ENCODE measurements at places on chromosomes 4 and X. TPM values are rescaled to one million over a fixed set of nuclear protein-coding genes. Genes with fewer than 3 reads are reported as not detected.
A peak's percentile ranks its signal among the peaks of the same experiment; 100 is the strongest.

- peak within 1 kb of the TSS; percentile 53 for H3K4me3 ChIP-seq
- DNase-seq, result peak; percentile 19
- H3K36me3 ChIP-seq, result no peaks in the 10 kb centered on the region
- H3K27ac ChIP-seq, result no peak within 1 kb of the TSS
- no peaks in the 10 kb centered on the region for H3K27me3 ChIP-seq
- H3K4me1 ChIP-seq, result no peaks in the 10 kb centered on the region
Observed at GRCh38 chr4:117084866-117085701, at the start of gene TRAM1L1. Gene TRAM1L1, minus strand, starts transcription at chr4:117085576. Its CDS starts 183 bp downstream, at chr4:117085393.

GRCh38 chrX:51922561-51922960 lies 29.1 kb downstream of the MAGED1 start:
- H3K36me3 ChIP-seq, result no peaks in the 10 kb centered on the region
- DNase-seq, result no peak
- no peaks in the 10 kb centered on the region for H3K27me3 ChIP-seq

DNA sequence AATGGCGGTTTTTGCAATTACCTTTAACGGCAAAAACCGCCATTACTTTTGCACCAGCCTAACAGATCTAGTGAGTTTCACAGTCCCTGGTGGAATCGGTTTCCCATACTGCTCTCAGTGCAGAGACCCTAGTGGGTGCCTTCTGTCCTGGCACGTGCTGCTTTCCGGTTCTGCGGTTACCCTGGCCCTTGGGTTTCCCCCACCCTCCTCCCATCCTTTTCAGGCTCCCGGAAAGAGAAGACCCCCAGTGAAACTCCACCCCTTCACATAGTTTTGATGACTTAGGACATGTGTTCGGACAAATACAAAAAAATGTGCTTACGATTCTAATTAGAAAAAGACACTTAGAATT lies 36.9 kb downstream of the NLGN3 start:
- DNase-seq, result peak; percentile 22
- peak overlapping the region; percentile 26 for H3K4me3 ChIP-seq
- H3K27me3 ChIP-seq, result no peaks in the 10 kb centered on the region
- no peaks in the 10 kb centered on the region for H3K36me3 ChIP-seq
- H3K27ac ChIP-seq, result peak overlapping the region; percentile 77

DNA sequence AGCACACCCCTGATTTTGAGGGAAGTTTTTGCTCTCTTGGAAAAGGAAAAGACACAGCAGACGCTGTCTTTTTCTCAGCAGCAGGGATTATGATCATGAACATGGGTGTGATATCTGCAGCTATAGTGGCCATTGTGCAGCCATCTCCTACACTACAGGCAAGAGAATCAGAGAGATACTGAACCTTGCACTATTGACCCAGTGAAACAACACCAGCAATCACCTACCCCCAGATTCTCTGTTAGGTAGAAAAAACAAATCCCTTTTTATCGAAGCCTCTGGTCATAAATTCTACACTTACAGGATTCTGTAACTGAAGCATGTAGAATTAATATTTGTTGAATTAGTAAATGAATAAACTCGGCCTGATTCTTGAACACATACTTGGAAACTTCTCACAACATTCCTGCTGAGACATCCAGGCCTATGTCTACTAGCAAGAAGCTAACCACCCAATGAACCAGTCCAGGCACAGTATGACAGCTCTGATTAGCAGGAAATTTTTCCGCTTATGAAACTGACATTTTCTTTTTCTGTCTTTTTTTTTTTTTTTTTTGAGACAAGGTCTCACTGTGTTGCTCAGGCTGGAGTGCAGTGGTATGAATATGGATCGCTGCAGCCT lies 5.0 kb upstream of the AFAP1 start:
- no peaks in the 10 kb centered on the region for H3K4me1 ChIP-seq
- no peaks in the 10 kb centered on the region for H3K27me3 ChIP-seq
- H3K4me3 ChIP-seq, result no peak overlapping the region
- no peak for DNase-seq

DNA sequence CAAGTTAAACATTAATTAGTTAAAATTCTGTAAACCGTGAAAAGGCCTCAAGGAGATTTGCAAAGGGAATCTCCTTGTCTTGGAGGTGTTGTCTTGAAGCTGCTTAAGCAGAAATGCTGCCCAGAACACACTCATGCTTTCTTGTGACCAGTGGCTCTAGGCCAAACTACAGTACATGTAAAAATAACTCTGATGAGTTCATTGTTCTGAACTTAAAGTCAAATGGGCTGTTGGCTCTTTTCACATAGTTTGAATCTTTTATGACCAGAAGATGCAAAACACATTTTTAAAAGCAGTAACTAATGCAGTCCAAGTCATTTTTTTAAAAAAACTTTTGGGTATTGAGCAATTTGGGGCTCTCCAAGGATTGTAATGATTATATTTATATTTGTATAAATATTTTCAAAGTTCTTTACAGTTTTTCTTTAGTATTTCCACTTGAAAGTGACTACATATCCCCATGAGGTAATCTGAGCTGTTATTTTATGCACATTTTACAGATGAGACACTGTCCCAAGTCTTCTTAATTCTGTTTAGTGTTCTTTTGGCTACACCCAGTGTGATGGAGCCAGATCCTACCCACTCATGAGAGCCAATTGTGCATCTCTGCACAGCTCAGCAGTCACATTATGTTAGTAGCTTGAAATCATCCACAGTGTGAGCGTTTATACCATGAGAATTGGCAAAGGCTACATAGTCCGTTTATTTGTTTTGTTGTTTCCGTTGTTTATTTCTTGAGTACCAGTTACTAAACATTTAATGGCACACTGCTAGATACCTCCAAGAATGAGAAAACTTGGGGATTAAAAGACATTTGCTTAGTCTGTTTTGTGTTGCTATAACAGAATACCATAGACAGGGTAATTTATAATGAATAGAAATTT lies 112.8 kb upstream of the ATXN3L start:
- no peak overlapping the region for H3K4me3 ChIP-seq
- H3K27ac ChIP-seq, result peak overlapping the region; percentile 87
- no peaks in the 10 kb centered on the region for H3K36me3 ChIP-seq

GRCh38 chr4:139557556-139558110 lies 1.6 kb upstream of the SETD7 start:
- H3K36me3 ChIP-seq, result no peaks in the 10 kb centered on the region
- H3K27me3 ChIP-seq, result no peaks in the 10 kb centered on the region
- peak overlapping the region; percentile 98 for H3K27ac ChIP-seq
- no peaks in the 10 kb centered on the region for H3K4me1 ChIP-seq

GRCh38 chrX:39019056-39019455 lies 217.8 kb downstream of the MID1IP1 start:
- H3K4me3 ChIP-seq, result no peak overlapping the region
- no peak overlapping the region for H3K27ac ChIP-seq
- no peaks in the 10 kb centered on the region for H3K27me3 ChIP-seq
- no peaks in the 10 kb centered on the region for H3K36me3 ChIP-seq
- no peak for DNase-seq

DNA sequence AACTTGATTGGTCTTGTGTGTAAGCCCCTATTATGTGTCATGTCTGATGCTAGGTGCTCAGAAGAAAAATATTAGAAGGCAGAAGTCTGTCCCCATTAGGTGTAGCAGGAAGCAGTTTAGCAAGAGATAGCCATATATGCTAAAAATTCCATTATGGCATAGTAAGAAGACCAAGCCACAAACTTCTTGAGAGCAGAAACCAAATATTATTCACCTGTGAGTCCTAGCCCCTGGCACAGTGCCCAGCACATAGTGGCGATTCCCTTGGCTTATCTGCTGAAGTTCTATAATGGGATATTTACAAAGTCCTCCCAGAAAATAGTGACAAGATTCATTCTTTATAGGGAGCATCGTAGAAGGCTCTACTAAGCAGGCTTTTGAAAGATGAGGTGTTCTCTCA lies 174.4 kb downstream of the RAB28 start:
- no peaks in the 10 kb centered on the region for H3K4me1 ChIP-seq
- no peak overlapping the region for H3K4me3 ChIP-seq
- no peaks in the 10 kb centered on the region for H3K36me3 ChIP-seq
- no peak overlapping the region for H3K27ac ChIP-seq

GRCh38 chr4:90121676-90122354 lies 5.4 kb upstream of the CCSER1 start:
- no peak overlapping the region for H3K27ac ChIP-seq
- no peak for DNase-seq
- H3K27me3 ChIP-seq, result no peaks in the 10 kb centered on the region
- H3K4me3 ChIP-seq, result no peak overlapping the region
- no peaks in the 10 kb centered on the region for H3K4me1 ChIP-seq

GRCh38 chr4:59570860-59571476 lies 1629.2 kb upstream of the ADGRL3 start:
- H3K36me3 ChIP-seq, result no peaks in the 10 kb centered on the region
- H3K4me1 ChIP-seq, result no peaks in the 10 kb centered on the region
- no peak overlapping the region for H3K27ac ChIP-seq

DNA sequence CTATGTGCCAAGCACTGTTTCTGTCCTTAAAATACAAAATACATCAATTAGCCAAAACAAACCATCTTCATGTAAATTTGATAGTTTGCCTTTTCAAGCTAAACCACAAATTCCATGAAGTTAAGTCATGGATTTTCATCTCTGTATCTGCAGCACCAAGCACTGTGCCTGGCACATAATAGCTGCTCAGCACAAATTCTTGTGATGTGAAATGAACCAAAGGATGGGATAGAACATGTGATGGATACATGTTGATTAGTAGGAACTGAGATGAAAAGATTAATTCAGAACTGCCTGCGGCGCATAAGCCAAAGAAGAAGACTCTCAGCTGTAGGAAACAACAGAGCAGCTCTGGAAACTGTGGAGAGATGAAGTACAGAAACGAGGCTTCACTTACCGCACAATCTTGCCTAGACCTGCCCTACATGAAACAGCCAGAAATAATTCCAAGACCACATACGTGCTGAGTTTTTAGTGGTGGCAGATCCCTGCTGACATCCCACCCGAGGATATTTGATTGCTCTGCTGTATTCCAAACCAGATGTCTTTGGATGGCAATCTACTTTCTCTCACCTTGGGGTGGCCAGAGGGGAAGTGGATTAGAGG lies 40.9 kb upstream of the DCLK2 start:
- no peak for DNase-seq
- H3K4me1 ChIP-seq, result no peaks in the 10 kb centered on the region
- no peaks in the 10 kb centered on the region for H3K36me3 ChIP-seq
- no peak overlapping the region for H3K27ac ChIP-seq
- no peak overlapping the region for H3K4me3 ChIP-seq

- DNase-seq, result no peak
- H3K27ac ChIP-seq, result no peak overlapping the region
- H3K4me3 ChIP-seq, result no peak overlapping the region
- no peaks in the 10 kb centered on the region for H3K4me1 ChIP-seq
- H3K27me3 ChIP-seq, result no peaks in the 10 kb centered on the region
Observed at GRCh38 chr4:171022824-171023230, 790.4 kb upstream of the GALNTL6 start.

DNA sequence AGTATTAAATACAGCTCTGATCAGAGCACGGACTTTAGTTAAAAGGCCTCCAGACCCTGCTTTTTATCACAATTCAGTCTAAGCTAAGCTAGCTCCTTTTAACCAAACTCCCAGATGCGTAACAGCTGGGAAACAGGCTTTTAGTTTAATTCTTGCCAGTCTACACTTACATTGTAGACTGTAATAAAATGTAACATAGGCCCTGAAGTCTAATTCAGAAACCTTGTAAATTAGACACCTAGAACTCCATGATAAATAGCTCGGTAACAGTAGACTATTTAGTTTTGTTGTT lies 20.1 kb downstream of the FBXO8 start:
- H3K36me3 ChIP-seq, result no peaks in the 10 kb centered on the region
- DNase-seq, result no peak
- H3K27ac ChIP-seq, result no peak overlapping the region
- H3K4me1 ChIP-seq, result no peaks in the 10 kb centered on the region

GRCh38 chr4:5366009-5366386 lies 314.7 kb downstream of the STK32B start:
- no peak overlapping the region for H3K4me3 ChIP-seq
- H3K27ac ChIP-seq, result no peak overlapping the region
- no peaks in the 10 kb centered on the region for H3K27me3 ChIP-seq
- H3K4me1 ChIP-seq, result no peaks in the 10 kb centered on the region
- no peak for DNase-seq

DNA sequence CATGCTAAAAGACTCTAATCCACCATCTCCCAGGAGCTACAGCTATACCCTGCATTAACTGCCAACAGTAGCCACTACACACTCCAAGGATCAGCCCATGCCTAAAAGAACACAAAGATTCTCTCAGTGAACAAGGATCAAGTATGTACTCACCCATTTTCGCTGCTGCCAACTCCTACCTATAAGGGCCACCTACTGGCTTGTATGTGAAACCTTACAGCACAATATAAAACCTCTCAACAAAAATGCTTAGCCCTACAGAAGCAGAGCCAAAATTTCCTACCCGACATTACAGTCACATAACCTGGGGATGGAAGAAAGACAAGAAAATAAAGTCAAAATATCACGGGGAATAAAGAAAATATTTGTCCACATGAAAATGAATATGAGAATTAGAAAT lies 562.8 kb upstream of the POU3F4 start:
- no peak overlapping the region for H3K4me3 ChIP-seq
- H3K4me1 ChIP-seq, result no peaks in the 10 kb centered on the region
- DNase-seq, result no peak
- H3K27me3 ChIP-seq, result no peaks in the 10 kb centered on the region

- H3K27me3 ChIP-seq, result no peaks in the 10 kb centered on the region
- no peak overlapping the region for H3K27ac ChIP-seq
- no peak overlapping the region for H3K4me3 ChIP-seq
- DNase-seq, result no peak
- no peaks in the 10 kb centered on the region for H3K4me1 ChIP-seq
Observed at GRCh38 chr4:120694973-120695372, 227.6 kb downstream of the PRDM5 start.

The HTN1 gene
- not detected for total RNA-seq

The ARSJ gene
- 8.2 TPM for total RNA-seq

The GPRASP1 gene
- 18.8 TPM for total RNA-seq

The CXorf49B gene
- total RNA-seq, result not detected

The FATE1 gene
- not detected for total RNA-seq

The SLC10A6 gene
- total RNA-seq, result 23.8 TPM

The PGM2 gene
- 40.1 TPM for total RNA-seq

The SERTM2 gene
- total RNA-seq, result 21.3 TPM

The POU4F2 gene
- total RNA-seq, result not detected

The SHOX gene
- total RNA-seq, result not detected

The AKAP17A gene
- 28.2 TPM for total RNA-seq

The IL1RAPL1 gene
- total RNA-seq, result 6.2 TPM

The PRIMPOL gene
- total RNA-seq, result 25.1 TPM
